ACHN (cell line): ENCODE measurements at places on chromosomes 3 and 15.

- DNase-seq: no peak
These were observed 17.7 kb downstream of the TM4SF18 start for GRCh38 chr3:149315694-149316093.

- DNase-seq: no peak
These were observed 50.6 kb upstream of the MLF1 start for GRCh38 chr3:158520433-158520832.

DNA sequence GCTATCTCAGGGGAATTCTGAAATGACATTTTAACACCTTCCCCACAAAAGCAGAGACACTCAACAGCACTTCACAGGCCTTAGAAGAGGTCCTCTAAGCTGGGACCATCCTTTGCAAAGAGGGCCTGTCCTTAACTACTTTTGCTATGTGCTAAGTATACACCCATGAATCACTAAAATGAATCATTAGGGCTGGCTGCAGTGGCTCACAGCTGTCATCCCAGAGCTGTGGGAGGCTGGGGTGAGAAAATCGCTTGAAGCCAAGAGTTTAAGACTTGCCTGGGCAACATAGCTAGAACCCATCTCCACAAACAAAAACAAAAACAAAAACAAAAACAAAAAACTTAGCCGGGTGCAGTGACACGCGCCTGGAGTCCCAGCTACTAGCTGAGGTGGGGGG lies 53.9 kb upstream of the MELTF start:
- peak; percentile 61 for DNase-seq

DNA sequence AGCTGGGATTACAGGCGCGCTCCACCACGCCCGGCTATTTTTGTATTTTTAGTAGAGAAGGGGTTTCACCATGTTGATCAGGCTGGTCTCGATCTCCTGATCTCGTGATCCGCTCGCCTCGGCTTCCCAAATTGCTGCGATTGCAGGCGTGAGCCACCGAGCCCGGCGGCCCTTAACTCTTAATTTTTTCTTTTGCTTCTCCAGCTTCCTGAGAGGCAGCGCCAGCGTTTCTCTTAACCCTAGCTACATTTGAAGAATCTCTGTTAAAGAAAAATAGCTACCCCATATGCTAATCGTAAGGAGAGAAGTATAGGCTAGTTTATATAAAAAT lies 465 bp upstream of the GK5 start:
- DNase-seq: no peak

GRCh38 chr15:64158363-64159134 lies 4.3 kb downstream of the PPIB start:
- DNase-seq: no peak

DNA sequence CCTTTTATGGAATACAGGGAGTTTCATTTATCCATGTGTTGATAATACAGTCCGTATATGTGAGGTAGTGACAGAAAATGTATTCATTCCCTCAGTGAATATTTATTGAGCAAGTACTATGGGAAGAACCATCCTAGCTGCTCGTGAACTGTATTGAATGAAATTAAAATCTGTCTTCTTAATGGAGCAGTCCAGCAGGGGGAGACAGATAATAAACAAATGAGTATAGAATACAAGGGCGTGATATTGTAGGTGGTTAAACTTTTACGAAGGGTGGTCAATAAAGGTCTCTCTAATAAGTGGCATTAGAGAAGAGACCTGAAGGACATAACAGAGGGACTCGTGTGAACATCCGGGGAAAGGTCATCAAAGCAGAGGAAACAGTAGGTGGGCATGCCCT lies 62.7 kb upstream of the OSTN start:
- peak; percentile 24 for DNase-seq

DNA sequence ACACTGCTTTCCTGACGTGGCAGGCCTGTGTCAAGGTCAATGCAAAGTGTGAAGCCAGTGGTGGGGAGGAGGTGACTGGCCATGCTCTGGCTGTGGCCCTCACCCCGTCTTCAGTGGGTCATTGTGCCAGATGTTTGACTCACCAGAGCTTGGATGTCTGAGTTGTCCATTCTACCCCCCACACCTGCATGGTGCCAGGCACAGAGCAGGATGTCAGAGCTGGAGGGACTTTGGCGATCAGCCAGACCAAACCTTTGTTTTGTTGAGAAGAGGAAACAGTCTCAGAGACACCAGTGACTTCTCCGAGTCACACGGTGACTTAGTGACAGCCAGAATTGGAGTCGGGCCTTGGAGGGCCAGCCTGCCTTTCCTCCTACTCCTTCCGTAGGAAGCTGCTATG lies 49.5 kb downstream of the SMAD6 start:
- DNase-seq: no peak

- no peak for DNase-seq
These were observed 133.3 kb downstream of the MDFIC2 start for GRCh38 chr3:70179111-70179510.

- peak; percentile 32 for DNase-seq
These were observed 282.9 kb downstream of the TBC1D5 start for GRCh38 chr3:17459470-17459993.

DNA sequence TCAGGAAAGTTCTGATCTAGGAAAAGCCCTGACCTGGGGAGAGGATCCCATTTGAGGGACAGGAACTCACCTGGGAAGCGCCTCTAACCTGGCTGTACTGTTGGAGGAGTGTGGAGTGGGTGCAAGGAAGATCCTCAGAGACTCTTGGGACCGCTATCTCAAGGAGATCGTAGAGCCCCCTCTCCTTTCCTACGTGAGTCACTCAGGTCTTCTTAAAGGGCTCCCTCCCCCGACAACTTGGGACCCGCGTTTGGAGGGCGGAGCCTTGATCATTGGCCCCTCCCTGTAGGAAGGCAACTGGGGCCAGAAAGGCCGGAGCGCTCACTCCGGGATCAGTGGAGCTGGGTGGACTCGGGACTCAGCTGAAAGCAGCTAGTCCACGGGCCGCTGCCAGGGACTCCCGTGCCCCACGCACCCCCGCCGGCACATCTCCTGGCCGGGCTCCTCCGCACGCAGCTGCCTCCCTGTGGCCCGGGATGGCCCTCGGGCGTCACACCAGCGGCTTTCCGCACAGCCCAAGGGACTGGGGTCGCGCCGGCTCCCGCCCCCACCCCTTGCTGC lies 520 bp downstream of the SLC26A6 start:
- peak; percentile 47 for DNase-seq

- peak; percentile 72 for DNase-seq
These were observed 3.0 kb downstream of the ITIH4 start for GRCh38 chr3:52827441-52827840.

GRCh38 chr3:5618170-5618569 lies 430.7 kb downstream of the EDEM1 start:
- no peak for DNase-seq

DNA sequence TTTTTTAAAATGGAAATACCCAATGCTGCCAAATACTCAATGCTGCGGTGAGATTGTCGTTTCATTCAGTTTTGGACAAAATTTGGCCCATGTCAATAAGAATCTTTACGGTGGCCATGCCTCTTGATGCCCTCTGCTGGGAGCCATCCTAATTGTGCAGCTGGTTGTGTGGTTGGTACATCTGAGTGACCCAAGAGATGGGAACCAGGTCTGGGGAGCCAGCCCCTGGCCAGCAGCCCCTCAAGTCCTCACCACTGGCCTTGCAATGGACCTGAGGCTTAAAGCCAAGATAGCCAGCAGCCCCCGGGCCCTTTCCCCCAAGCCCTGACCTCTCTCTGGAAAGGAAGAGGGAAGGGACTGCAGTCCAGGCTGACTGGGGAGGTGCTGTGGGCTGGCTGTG lies 36.4 kb upstream of the ESYT3 start:
- no peak for DNase-seq

GRCh38 chr15:63054281-63054683 lies 11.7 kb downstream of the TPM1 start:
- DNase-seq: peak; percentile 42

- DNase-seq: no peak
These were observed 421.7 kb upstream of the GOLIM4 start for GRCh38 chr3:168517249-168518071.

- DNase-seq: no peak
These were observed 250.1 kb upstream of the HES1 start for GRCh38 chr3:193885832-193886231.

GRCh38 chr3:55330756-55331155 lies 156.3 kb downstream of the WNT5A start:
- peak; percentile 14 for DNase-seq

DNA sequence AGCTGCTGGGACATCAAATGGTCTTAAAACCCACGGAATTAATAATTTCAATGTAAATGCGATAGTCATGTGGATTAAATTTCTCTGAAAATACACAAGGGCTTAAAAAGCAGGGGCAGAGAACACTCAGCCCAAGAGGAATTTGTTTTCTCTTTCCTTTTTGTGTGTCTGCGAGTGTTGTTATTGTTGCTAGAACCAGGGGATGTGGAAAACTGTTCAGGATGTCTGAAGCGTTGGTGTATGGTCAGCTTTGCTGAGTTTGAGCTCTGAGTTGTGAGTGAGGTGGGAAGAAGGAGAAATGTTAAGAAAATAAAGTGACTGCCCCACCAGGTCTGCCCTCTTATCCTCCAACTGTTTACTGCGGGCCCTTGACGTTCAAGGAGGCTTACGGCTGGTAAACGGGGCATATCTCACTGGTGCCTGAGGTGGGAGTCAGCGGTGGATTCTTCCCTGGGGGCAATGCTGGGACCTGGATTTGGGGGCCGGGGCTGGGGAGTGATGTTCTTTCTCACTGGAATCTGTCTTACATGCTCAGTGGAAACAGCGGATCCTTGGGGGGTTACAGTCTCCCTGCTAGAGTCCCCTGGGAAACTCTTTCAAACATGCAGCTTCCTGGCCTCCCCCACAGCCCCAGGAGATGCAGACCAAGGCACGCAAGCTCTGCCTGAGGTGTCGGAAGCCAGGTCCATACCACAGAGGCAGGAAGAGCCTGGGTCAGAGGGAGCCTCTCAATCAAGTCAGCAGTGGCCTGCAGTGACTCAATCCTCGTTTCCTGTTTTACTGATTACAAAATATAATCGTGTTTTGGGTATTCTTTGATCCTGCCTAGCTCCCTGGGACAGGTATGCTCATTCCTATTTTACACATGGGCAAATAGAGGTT lies 41.8 kb downstream of the ITGA11 start:
- DNase-seq: no peak

GRCh38 chr3:125402639-125403038 lies 27.5 kb upstream of the ZNF148 start:
- DNase-seq: no peak

GRCh38 chr3:100004931-100005330 lies 109.4 kb downstream of the FILIP1L start:
- no peak for DNase-seq

- DNase-seq: no peak
These were observed 135.3 kb upstream of the ABHD17C start for GRCh38 chr15:80559761-80560160.

- DNase-seq: peak; percentile 55
These were observed 2.6 kb downstream of the CD276 start for GRCh38 chr15:73686781-73687256.

- DNase-seq: no peak
These were observed 298.3 kb upstream of the GPR149 start for GRCh38 chr3:154728285-154728684.

DNA sequence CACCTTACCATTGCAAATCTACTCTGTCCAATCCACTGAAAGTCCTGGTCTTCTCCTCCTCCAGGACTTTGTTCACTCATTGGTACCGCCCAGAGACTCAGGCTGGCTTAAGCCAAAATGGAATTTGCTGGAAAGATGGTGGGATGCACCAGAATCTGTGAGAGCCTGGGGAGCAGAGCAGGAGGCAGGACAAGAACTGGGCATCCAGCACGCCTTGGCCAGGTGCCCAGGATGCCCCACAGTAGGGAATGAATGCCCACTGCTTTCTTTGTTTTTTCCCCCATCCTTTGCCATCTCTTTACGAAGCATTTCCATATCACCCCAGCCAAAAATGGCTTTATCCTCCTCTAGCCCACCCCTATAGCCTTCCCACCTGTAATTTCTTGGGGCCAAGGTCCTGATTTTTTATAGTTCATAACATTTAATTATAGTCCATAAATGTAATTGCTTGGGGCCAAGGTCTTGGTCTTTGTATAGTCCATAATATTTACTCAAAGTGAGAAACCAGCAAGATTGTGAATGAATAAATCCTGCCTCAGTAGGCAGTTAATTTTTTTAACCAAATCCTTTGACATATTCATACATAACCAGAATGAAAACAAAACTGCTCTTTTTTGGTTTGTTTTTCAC lies 23.3 kb upstream of the IREB2 start:
- no peak for DNase-seq

- DNase-seq: no peak
These were observed 913.9 kb upstream of the CFAP20DC start for GRCh38 chr3:59963676-59964075.

DNA sequence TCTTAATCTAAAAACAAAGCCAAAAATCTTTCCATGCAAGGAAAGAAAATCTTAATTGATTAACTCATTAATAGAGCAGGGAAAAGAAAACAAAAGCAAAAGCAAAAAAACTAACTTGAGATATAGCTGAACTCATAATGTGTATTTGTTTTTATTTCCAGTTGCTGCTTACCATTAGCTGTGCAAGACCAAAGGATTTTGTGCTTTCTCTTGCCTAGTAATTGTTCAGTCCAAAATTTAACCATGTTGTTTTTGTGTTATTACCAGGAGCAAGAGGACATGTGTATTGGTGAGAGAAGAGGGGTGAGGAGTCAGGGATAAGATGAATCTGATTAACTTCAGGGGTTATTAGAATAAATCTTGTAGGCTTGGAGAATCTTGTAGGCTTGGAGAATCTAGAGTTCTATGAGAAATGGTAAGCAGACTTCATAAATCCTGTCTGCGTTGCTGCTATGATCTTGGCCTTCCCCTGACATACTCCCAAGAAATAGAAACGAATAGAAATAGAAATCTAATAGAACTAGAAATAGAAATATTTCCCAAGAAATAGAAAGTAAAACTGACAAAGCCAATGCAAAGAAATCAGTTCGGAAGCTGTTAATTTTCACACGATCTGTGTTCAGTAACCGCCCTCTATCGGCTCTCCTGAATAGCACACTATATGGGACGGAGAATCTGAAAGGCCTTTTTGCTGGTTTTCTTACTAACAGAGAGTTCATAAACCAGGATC lies 72.6 kb upstream of the TNFSF10 start:
- DNase-seq: peak; percentile 78

DNA sequence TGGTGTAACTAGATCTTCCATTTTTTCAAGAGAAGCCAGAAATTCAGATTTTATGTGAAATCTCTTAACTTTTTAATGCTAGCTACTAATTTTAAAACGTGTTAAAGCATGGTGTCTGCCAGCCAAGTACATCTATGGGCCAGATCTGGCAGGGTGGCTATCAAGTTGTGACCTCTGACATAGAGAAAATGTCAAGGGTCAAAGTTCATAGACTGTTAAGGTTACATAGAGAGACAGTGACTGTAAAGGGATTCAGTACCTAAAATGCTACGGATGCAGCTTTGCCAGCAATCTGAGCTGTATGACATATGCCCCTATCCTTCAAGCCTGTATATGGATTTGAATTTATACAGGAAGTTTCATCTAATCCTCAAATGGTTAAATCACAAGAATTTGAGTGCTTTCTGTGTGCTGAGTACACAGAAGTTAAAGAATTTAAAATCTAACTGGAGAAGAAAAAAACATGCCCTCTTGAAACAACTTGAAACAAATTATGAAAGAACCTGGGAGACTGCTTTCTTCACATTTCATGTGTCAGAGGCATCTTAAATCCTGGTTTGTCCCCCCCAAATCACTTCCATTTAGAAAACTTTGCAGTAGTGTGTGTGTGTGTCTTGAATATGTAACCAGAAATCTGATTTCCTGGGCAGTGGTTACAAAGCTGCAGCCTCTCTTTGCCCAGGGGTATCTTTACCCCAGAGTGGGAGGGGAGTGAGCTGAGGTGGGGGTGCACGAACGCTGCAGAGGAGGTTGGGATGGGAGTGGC lies 895 bp upstream of the ARHGAP31 start:
- peak; percentile 16 for DNase-seq
